ENCODE measurements at places on chromosomes 4 and X.

- DNase-seq = no peak
These were observed 117.9 kb upstream of the VEGFC start for GRCh38 chr4:176910646-176911045.

DNA sequence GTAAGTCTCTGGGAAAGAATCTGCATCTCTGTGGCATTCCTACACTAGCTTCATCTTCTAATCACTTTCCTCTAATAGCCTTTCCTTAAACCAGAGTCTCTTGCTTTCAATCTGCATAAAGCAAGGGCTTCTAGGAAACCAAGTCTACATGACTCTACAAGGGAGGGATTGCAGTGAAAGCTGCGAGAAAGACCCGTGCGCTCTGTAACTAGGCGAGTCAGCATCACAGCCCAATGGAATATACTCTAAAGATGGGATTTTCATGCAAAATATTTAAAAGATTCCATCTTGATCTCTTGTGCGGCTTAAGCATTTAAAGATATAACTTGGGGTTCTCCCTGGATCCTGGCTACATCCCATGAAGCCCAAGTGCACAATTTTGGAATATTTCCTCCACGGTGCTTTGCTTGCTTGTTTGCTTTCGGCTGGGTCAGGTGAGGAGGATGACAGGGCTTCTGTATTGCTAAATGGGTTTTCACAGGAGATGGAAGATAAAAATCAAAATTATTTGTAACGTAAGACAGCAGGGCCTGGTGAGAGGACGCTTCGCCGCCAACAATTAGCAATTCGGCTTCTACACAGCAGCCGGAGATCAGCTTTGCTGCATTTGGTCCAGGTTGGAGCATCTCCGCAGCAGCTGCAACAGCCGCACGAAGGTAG is 687 bp upstream of the GRIA2 start:
- no peak for DNase-seq

GRCh38 chr4:86357608-86358007 is 2.2 kb downstream of the MAPK10 start:
- no peak for DNase-seq

DNA sequence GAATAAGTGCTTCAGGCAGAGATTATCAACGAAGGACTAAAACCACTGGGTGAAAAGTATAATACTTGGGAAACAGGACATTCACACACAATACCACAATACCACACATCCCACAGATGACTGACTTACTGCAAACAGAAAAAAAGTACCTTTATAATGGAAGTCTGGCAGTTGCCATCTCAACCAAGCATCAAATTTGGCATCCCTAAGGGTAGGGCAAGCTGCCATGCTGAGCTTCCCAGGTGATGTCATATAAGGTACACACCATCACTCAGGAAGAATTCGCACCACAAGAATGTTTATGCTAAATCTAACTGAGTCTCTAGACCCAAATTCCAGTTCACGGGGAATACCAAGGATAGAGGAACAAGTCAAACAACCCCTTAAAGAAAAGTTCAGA is 9.1 kb downstream of the QDPR start:
- no peak for DNase-seq

- no peak for DNase-seq
These were observed 26.2 kb downstream of the LIN54 start for GRCh38 chr4:82984459-82984858.

DNA sequence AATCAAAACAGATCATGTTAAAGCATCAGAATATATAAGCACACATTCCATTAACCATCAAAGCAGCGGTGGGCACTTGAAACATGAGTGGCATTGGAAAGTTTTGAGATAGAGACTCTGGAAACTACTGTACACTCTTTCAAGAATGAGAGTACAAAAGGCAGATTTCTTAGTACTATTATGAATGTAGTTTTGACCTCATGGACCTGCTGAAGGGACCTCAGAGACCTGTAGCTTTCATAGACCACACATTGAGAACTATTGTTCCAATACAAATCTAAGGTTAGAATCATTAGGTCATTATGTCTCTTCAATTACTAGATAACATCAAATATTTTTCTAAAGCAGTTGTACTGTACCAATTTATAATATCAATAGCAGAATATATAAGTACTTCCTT is 283.6 kb downstream of the RPA4 start:
- DNase-seq = no peak

- no peak for DNase-seq
These were observed 62.6 kb upstream of the LIMCH1 start for GRCh38 chr4:41475402-41475801.

DNA sequence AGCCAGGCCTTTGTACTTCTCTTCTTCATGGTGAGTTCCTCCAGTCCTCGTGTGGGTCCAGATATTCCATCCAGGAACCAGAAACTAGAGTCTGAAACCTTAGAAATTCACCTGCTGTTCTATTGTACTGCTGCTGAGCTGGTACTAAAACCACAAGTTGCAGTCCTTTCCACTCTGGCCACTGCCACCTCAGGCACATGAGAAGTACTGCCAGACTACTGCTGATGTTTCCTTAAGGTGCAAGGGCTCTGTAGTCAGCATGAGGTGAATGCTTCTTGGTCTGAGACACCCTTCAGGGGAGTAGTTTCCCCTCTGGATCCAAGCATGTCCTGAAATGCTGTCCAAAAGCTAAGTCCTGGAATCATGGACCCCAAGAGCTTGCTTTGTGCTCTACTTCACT is 399.6 kb upstream of the CT83 start:
- no peak for DNase-seq

DNA sequence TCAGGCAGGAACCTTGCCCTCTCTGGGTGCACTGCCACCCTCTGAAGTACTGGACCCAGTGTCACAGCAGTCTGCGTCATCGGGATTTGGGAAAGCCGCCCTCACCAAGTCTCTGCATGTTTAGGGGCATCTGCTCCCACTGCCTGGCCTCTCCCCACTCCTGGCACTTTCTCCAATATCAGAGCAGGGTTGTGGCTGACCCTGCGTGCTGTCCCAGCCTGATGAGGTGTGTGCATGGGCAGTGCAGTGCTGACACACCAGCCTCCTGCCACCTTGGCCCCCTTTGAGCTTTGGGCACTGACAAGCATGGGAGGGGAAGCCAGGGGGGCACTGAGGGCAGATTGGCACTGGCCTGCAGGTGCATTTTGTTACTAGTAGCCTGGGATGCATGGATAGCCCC is 652.5 kb downstream of the GABRG1 start:
- no peak for DNase-seq

DNA sequence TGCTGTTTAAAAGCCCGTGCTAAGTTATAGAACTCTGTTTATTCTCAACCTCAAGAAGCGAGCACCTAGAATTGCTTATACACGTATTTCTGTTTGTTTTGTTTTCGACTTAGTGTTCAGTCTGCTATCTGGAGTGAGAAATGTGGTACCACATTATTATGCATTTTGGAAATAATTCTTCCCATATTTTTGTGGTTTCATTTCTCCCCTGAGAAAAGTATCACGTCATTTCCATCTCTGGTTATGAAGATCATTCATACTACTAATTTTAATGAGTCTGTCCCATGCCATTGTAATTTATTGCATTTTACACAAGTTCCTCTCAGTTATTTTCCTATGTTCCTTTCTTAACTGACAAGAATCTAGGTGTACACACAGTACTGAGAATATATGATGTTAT is 186.0 kb downstream of the DCHS2 start:
- no peak for DNase-seq

DNA sequence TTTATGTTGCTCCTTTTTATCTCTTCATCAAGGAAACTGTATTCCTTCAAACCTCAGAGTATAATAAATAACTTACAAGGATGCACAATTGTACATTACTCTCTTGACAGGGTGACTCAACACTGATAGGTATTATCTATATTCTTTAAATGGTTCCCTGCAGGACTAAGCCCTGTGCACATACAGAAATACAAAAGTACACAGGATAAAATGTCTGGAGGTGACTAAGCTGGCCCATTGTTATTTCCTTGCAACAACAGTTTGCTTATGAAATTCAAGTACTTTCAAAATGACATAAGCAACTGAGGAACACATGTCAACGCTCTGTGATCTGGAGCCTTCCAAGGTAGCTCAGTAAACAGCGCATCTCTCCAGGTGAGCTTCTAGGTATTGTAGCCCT is 83.8 kb upstream of the RPL34 start:
- DNase-seq = no peak

GRCh38 chr4:16764622-16765021 is 133.8 kb downstream of the LDB2 start:
- DNase-seq = no peak

GRCh38 chrX:10099411-10099810 is 57.4 kb upstream of the CLCN4 start:
- peak; percentile 49 for DNase-seq

- DNase-seq = no peak
These were observed 57.3 kb upstream of the BCOR start for GRCh38 chrX:40154853-40155588.

GRCh38 chr4:41318839-41319530 is 62.3 kb downstream of the UCHL1 start:
- DNase-seq = no peak

GRCh38 chr4:141635736-141636081 is 674 bp upstream of the IL15 start:
- no peak for DNase-seq

DNA sequence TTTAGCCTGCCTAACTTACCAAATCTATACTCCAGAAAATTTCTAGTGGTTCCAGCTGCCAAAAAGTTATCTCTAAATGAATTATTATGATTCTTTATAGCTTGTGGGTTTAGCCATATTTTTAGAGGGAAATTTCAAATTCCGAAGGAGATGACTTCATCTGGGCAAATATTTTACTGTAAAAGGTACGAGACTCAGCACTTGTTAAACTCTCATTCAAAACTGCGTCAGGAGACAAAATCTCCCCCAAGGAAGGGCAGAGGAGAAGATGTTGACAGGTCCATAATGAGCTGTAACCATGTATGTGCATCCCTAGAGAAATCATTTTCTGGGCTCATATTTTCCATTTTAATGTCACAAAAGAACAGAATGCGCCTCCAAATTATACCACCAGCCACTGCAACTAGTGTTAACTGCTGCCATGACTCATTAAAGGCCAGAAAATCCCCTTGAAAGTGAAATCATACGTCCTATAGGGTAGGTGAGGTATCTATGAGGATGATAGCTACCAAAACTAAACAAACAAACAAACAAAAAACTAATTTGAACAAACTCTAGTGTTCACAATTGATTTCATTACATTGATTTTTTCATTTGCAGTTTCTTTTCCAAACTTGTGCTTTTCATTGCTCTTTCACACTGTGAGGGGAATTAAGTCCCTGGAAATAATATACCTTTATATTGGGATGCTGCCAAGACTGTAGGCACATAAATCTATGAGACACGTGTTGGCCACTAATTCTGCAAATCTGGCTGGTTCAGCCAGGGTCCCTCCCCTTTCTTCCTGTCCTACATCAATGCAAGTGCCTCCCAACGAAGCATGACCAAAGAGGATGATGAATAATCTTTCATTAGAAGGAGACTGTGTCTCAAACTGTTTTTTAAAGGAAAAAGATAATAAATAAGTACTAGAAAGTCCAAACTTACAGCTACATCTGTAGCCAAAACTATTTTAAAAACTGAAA is 85.8 kb downstream of the ARHGAP6 start:
- DNase-seq = no peak

- no peak for DNase-seq
These were observed 43.1 kb upstream of the PPARGC1A start for GRCh38 chr4:23932901-23933308.

- no peak for DNase-seq
These were observed 84.8 kb downstream of the TNIP2 start for GRCh38 chr4:2671267-2671895.

GRCh38 chrX:152912106-152912505 is 14.2 kb downstream of the ZNF185 start:
- DNase-seq = no peak

- no peak for DNase-seq
These were observed 30.4 kb downstream of the TBC1D14 start for GRCh38 chr4:6939761-6940743.

GRCh38 chrX:42399632-42400024 is 378.3 kb downstream of the PPP1R2C start:
- DNase-seq = no peak

- no peak for DNase-seq
These were observed 125.6 kb downstream of the CDS1 start for GRCh38 chr4:84708406-84709135.

GRCh38 chrX:154660541-154660940 is 7.2 kb upstream of the CTAG2 start:
- DNase-seq = no peak

DNA sequence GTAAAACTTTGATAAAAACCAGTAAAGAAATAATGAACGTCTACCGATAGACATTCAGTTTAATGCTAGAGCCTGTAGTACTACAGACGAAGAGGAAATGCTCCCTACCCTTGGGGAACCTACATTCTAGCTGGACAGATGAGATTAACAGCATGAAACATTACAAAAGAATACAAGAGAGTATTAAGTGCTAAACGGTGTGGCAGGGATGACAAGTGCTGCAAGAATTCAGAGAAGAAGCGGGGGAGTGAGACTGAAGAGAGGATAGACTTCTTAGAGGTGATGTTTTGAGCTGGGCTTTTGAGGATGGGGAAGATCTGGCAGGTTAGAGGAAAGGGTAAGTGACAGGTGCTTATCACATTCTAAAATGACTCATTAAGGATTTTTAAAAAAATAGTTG is 52.6 kb upstream of the ESX1 start:
- DNase-seq = no peak

- DNase-seq = no peak
These were observed 110.1 kb upstream of the VEGFC start for GRCh38 chr4:176902710-176903323.

GRCh38 chrX:81996166-81996565 is 794.3 kb downstream of the SH3BGRL start:
- no peak for DNase-seq

DNA sequence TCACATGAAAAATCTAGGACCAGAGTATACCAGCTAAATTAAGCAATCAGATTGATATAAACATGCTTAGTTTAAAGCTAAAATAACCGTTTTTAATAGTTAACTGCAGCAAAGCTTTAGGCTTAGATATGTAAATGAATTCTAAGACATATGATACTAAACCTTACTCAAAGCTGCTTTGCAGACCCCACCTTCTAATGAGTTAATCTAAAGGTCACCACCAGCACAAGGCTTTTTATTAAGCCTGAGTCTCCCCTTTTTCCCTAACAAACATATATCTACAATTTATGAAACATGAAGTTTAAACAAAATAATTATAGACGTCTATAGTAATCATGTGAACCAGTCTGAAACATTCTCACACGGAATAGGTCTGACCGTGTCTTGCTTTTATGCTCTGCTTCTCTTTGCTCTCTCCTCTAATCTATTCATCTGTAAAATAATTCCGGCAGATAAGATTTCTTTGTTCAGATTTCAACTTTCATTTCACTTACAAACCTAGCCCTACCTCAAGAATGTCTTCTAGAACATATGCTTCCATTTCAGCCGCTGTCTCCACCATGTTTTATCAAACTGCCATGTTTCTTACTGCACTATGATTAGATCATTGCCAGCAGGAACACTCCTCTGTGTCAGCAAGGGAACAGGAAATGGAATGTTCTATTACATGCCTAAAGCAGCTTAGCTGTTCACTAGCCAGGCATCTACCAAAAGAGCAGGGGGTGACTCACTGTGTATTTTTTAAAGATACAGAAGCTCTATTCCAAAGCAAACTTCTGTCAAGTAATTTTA is 35.9 kb downstream of the ANKRD17 start:
- DNase-seq = no peak
